ENCODE measurements at places on chromosomes 1 and 21.
A peak's percentile ranks its signal among the peaks of the same experiment; 100 is the strongest.

GRCh38 chr1:203290261-203291089, 14.8 kb upstream of the BTG2 start:
- peak; percentile 96 for DNase-seq

- no peak for DNase-seq
Measured at GRCh38 chr21:36962098-36962780, 4.2 kb downstream of the HLCS start.

DNA sequence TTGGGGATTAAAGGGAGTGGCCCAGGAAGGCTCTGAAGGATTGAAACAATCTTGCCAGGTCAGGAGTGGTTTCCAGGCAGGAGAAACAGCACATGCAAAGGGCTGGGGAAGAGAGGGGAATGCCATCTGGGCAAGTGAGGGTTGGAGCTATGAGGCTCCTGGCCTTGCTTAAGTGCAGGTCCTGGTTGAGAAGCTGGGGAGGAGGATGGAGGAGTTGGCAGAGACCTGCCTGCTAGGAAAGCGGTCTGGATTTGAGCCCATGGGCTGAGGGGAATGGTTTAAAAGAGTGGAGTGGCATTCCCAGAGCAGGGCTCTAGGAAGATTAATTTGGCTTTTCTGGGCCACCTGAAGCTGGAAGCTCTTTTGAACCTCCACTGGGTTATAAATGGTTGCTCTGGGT, 9.2 kb downstream of the IGSF21 start:
- DNase-seq: no peak

DNA sequence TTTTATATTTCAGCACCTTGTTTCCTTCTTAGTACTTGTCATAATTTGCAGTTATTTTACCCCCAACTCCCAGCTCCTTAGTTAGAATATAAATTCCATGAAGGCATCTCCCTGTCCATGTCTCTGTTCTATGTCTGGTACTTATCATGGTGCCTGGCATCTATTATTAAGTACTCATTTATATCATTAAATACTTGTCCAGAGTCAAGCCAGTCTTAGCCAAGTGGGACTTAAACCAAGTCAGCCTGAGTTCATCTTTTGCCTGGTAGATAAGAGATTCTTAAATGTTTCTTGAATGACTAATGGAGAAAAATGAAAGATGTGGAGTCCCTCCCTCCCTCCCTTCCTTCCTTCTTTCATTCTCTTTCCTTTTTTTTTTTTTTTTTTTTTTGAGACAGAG, 9.4 kb downstream of the SLC25A44 start:
- no peak for DNase-seq

- no peak for DNase-seq
Measured at GRCh38 chr1:75632350-75632949, 21.5 kb upstream of the SLC44A5 start.

- DNase-seq: peak; percentile 14
Measured at GRCh38 chr21:20999659-21000058, 1.4 kb downstream of the NCAM2 start.

DNA sequence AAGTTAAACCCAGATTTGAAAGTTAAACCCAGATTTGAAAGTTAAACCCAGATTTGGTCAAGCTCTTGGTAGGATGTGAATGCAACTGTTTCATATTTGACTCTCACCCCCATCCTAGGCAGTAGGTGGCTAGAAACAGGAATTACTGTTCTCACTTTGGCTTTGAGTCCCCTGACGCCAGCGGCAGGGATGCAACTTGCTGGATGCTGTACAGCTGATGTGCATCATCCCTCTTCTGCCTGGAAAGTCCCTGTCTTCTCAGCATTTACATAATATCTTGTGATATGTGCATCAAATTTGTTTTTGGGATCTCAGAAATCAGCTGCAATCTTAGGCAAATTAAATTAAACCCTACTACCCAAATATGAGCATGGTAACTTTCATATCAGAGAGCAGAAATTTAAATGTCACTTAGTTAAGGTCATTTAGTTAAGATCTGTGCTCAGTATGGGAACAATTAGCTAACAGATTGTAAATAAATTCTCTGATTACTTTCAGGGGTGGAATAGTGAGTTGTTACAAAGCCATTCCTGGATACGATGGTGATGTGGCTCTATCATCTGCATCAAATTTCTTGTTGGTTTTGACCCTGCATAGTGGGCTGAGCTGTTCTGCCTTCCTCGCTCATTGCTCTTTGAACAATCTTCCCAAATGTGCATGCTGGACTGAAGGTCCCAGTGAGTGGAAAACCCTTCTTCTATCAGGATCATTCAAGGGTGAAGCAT, 6.8 kb upstream of the HAO2 start:
- DNase-seq: no peak

Data from stimulated activated CD4-positive, alpha-beta T cell treated with anti-CD3 and anti-CD28 coated beads, Interleukin-4, amount 100 ng/mL, for 24 hours (primary cell).